ENCODE measurements at places on chromosomes 5 and 9.

DNA sequence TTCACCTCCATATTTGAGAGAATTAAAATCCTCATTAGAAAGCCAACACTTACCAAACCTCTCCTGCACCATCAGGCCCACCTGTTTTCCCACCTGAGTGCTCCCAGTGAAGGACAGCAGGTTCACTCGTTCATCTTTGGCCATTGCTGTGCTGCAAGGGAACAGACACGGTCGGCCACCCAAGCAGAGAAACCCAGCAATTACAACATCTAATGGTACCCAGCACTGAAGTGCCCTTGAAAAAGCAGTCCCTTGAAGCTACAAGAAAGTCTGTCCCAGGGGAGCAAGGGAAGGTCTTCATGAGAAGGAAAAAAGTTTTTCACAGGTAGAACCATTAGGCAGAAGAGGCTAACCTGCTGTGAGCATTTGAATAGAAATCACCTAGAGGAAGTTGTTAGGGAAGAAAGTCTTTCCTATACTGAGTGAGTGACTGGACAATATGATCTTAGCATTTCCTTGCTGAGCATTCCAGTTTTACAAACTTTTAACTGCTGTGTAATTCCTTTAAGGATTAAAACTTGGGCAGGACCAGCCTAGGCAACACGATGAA, 26.7 kb downstream of the ALDH7A1 start:
- no peak for DNase-seq

DNA sequence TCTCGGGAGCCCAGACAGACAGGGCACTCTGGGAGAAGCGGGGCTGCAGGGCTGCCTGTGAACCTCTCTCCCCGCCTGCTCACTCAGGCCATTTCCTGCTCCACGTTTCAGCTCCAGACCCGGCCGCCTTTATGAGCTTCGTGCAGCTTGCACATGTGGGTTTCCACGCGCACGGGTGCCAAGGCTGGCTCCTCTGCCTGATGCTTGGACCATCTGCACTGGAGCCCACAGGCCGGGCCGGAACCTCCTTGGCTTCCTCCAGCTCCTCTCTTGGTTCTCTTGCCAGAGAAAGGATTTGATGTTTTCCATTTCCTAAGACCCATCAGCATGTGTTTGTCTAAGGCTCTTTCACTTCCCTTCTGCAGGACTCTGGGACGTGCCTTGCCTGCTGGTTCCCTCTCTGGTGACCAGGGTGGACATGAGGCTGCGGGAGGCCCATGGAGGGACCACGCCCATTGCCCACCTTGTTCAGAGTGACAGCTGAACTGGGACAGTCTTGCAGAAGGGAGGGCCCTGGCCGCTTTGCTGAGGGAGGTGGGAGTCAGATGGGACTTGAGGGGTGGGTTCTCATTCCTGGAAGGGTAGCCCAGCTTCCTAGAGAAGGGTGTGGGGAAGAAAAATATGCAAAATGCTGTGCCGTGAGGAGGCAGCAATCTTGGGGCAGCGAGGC, 23.3 kb upstream of the COL5A1 start:
- no peak for DNase-seq

- DNase-seq = no peak
Measured at GRCh38 chr5:81755320-81755719, 4.4 kb upstream of the SSBP2 start.

DNA sequence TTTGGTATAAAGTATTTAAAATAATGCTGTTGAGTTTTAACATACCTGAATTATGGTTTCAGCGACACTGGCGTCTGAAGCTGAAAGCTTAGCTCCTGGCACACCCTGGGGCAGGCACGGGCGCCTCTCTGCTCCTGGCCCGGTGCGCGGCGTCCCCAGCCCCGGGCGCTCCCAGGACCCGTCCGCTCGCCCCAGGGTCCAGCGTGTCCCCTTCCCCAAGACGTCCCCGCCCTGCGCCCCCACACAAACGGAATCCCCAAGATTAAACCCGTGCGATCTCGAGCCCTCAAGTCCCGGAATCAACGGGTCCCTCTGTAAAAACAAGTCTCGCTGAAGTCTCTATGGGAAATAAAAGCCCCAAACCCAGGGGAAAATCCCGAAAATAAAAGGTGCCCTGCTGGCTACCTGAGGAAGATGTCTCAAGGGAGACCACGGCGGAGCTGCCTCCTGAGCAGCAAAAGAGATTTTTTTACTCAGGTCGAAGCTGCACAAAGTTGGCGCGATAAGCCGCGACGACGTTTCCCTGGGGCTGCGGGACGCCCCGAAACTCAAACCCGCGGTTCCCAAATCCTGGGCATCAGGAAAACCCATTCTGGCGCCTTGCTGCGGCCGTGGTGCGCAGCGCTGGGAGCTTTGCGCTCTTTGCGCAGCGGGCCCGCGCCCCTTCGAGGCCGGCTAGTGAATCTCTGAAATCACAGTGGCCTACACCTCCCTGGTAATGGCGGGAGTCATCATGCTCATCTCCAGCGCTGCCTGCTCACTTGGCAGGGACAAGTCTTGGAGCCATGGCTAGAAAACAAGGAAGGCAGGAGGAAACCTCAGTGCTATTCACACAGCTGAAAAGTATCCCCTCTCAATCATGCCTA, 6.3 kb upstream of the IFNA8 start:
- no peak for DNase-seq

DNA sequence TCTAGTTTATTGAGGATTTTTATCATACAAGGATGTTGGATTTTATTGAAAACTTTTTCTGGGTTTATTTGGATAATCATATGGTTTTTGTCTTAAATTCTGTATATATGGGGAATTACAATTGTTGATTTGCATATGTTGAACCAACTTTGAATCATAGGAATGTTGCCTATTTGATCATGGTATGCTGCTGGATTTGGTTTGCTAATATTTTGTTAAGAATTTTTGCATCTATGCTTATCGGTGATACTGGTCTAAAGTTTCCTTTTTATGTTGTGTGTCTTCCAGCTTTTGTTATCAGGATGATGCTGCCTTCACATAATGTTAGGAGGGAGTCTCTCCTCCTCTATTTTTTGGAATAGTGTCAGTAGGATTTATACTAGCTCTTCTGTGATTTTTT, 745.0 kb downstream of the PRELID2 start:
- no peak for DNase-seq

GRCh38 chr9:22169243-22169642, 160.1 kb upstream of the CDKN2B start:
- no peak for DNase-seq

- DNase-seq = no peak
Measured at GRCh38 chr5:17224858-17225511, 7.6 kb downstream of the BASP1 start.

GRCh38 chr9:113511047-113511521, 47.6 kb downstream of the RGS3 start:
- no peak for DNase-seq

DNA sequence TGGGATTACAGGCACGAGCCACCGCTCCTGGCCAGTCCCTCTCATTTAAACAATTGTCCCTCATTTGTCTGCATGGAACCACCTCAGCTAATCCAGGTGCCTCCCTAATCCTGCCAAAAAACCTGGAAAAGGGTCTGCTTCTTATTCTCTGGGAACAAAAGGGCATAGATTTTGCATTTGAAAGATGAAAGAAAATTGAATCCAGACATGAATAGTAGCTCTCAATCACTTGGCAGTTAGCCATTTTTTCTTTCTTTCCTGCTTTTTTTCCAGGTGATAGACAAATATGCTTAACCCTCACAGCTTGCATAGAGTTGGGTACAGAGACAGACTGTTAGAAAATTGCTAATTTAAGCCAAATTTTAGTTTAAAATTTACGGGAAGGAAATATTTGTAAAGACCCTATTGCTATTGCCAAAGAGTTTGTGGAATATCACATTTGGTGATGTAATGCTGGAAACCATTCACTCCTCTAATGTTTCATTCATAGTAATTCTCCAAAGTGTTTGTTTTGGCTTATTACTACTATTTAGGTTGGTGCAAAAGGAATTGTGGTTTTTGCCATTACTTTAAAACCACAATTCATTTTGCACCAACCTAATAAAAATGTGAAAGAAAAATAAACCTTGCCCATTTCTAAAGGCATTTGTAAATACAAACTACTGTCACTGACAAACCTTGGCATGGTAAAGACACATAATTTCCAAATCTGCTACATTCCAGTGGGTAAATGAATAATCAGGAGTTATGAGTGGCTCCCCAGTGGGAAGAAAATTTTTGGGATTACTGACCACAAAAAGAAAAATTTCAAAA, 80.5 kb upstream of the JAK2 start:
- DNase-seq = no peak

DNA sequence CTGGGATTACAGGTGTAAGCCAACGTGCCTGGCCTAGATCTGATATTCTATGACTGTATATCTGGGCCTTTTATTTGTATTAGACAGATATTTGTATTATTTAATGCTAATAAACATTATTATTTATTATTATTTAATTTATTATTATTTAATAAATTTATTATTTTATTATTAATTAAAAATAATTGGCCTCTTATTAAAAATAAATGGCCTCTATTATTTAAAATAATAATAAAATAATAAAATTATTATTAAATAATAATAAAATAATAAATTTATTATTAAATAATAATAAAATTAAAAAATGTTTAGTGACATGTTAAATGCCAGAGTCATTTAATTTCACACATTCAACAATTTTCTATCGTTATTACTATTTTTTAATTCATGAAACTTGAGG, 9.8 kb upstream of the COL15A1 start:
- no peak for DNase-seq

Data from stimulated activated CD4-positive, alpha-beta T cell treated with anti-CD3 and anti-CD28 coated beads, Interleukin-2, amount 100 ng/mL, for 4 hours (primary cell).